SIG-M5 (cell line): ENCODE measurements at places on chromosomes 4 and X.

DNA sequence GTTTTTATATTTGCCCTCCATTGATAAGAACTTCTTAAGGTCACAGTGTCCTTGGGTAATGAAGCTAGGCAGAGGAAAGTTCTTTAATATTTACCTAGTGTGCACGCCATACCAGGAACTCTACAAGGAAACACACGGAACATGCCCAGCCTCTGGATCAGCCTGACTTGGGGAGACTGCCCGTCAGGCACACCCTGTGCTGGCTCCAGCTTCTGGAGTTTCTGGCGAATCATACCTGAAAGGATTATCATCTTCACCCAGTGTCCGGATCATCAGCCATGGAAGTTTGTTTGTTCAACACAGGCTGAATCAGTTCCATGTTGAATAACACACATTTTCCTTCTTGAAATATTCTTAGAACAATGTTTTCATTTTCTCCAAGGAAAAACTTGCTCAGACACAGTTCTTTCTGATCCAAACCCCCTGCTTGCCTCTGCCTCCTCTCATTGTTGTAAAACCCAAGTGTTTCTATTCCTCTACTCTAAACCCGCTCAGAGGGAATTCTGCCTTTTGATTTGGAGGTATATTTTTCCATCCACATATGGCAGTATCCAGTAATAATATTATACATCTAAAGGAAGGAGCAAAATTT lies 176.7 kb downstream of the SHROOM3 start:
- no peak for DNase-seq

GRCh38 chr4:128244379-128244778 lies 43.2 kb downstream of the PGRMC2 start:
- no peak for DNase-seq

DNA sequence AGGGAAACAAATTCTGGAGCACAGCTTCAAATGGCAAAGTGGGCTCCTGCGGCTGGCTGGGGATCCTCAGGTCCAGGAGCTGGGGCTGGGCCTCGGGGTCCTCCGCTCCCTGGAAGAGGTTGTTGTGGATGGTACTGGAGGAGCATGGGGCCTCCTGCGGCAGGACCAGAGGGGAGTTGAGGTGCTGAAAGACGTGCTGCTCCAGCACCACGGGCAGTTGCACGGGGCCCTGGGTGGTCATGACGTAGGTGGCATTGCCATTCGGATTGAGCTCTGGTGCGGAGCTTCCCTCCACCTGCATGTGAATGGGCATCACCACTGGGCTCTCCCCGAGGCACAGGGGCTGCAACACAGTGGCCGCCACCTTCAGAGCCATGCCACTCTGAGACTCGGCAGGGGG lies 59.7 kb downstream of the RAI2 start:
- DNase-seq = no peak

DNA sequence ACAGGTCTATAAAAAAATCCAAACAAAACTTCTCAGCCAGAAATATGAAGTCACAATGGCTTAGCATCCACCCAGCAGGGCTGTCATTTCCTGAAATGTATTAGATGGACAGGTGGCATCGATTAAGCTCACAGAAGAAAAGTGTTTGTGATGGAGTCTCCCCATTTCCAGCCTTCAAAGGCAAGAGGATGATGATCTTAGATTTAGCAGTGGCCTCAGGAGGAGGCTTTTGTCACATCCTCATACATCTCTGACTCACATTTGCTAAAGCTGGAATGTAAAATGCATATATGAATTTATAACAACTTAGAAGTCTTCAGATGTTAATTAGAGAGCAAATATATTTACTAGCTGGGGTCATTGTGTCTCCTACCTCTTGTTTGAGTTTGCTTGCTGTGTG lies 441.9 kb downstream of the SPRY1 start:
- no peak for DNase-seq

DNA sequence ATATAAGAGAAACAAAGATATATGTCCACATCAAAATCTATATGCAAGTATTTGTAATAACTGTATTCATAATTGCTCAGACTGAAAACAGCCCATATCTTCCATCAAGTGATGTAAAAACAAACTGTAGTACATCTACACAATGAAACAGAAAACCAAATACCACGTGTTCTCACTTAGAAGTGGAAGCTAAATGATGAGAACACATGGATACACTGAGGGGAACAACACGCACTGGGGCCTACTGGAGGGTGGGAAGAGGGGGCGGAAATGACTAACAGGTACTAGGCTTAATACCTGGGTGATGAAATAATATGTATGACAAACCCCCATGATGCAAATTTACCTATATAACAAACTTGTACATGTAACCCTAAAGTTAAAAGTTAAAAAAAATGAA lies 42.7 kb downstream of the UBA6 start:
- DNase-seq = no peak

GRCh38 chrX:135185795-135186443 lies 14.7 kb upstream of the CT55 start:
- DNase-seq = no peak

GRCh38 chr4:2394528-2394927 lies 23.9 kb downstream of the ZFYVE28 start:
- no peak for DNase-seq

- DNase-seq = no peak
These were observed 11.4 kb downstream of the ANK2 start for GRCh38 chr4:113060853-113061252.

GRCh38 chr4:15652841-15653240 lies 2.3 kb downstream of the FBXL5 start:
- DNase-seq = no peak

GRCh38 chr4:113908829-113909228 lies 70.6 kb downstream of the ARSJ start:
- DNase-seq = no peak

DNA sequence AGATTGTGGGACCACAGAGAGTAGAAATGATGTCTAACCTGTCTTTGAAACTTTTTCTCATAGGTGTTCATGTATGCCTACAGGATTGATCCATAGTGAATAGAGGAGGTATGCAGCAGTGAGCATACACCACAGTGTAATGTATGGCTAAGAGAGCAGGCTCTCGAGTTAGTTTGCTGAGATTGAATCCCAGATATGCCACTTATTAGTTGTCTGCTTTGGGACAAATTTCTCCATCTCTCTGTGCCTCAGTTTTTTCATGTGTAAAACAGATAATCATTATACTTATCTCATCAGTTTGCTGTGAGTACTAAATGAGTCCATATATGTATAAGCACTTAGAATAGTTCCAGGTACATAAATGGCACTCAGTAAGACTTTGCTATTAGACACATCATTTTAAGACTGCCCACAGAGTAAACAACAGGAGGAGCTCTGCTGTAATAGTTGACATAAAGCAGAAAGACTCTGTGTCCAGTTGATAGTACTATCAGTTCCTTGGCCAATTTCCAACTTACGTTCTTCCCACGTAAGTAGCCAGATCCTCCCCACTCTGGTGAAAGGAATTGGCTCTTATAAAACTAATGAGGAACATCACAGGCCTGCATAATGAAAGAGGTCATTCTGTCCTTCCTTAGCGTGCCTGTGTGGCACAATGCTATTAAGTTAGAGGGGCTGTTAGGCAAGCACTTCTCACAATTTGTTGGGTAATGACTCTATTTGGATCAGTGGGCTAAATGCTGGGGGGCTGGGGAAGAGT lies 20.7 kb upstream of the RNF150 start:
- DNase-seq = no peak

DNA sequence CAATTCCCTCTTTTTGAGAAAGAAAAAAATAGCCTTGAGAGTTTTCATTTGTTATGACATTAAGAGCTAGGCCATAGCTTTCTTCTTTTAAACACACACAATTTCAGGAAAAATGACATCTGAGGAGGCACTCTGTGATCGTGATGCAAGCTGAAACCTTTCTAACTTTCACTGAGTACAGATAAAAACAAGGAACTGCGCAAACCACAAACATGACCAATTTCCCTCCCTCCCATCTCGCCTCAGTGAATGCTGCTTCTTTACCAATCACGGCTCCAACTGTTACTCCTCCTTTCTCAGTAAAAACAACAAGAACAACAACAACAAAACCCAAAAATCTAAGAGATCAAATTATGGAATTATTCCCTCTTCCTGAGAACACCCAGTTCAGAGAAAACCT lies 626.8 kb downstream of the TLL1 start:
- no peak for DNase-seq

GRCh38 chrX:50913520-50913919 lies 3.0 kb downstream of the BMP15 start:
- DNase-seq = no peak

GRCh38 chrX:13212191-13212651 lies 107.6 kb downstream of the ATXN3L start:
- DNase-seq = no peak

GRCh38 chrX:30313322-30313721 lies 4.1 kb upstream of the NR0B1 start:
- DNase-seq = no peak

DNA sequence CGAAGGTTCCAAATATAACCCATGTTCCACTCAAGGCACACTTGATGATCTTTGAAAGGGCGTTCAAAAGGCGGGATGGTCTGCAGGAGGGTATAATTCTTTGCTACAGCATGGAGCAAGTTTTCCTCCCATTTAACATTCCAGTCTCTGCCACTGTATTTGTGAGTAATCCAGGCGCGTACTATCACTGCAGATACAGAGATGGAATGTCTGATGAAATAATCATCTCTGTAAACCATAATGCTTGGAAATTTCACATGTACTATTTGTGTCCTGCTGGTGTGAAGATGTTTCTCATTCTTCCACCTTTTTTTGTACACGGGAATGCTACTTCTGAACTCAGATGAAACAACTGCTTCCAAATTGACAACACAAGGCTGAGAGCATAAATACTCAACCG lies 15.5 kb downstream of the SEL1L3 start:
- no peak for DNase-seq

GRCh38 chrX:20285511-20285910 lies 18.8 kb upstream of the RPS6KA3 start:
- DNase-seq = no peak

DNA sequence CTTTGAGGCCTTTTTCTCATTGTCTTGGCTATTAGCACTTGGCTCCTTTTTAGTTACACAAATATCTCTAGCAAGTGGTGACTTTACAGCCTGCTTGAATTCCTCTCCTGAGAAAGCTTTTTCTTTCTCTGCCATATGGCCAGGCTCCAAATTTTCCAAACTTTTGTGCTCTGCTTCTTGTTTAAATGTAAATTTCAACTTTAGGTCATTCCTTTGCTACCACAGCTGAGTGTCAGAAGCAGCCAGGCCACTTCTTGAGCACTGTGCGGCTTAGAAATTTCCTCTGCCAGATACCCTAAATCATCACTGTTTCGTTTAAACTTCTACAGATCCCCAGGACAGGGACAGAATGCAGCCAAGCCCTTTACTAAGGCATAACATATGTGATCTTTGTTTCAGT lies 222.4 kb downstream of the FBXO8 start:
- DNase-seq = no peak

DNA sequence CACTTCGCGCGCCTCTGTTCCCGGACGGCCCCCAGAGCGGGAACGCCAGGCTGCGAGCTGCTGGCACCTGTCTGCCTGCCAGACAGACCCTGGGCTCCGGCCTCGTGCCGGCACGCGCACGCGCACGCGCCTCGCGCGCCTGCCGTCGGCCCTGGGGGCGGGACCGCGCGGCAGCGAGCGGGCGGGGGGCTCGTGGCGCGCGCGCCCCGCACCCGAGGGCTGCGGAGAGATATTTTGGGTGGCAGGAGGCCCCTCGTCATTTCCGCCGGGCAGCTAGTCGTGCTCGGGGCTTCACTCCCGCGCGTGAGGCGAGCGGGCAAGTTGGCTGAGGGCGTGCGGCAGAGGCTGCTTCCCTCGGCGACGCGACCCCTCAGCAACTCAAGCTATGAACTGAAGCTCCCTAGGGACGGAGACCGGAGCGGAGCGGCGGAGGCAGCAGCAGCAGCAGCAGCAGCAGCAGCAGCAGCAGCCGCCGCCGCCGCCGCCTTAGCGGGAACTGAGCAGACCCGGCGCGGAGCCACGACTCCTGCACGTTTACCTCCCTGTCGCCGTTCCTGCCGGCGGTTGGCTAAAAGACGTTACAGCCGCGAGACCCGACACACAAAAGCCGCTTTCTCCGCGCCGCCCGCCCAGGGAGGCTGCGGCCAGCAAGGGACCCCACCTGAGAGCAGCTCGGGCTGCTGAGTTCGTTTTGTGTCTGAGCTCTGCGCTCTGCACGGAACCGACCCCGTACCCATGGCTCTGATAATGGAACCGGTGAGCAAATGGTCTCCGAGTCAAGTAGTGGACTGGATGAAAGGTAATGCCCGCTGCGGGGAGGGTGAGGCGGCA lies at the start of gene CNKSR2:
Gene CNKSR2, plus strand, starts transcription at position 256 of the 831 bp plus-strand sequence. Its CDS starts 480 bp downstream, at position 736.
- no peak for DNase-seq

- DNase-seq = no peak
These were observed 1.3 kb upstream of the F11 start for GRCh38 chr4:186264660-186265059.

- no peak for DNase-seq
These were observed 117.2 kb downstream of the PDHA2 start for GRCh38 chr4:95957054-95957453.

- no peak for DNase-seq
These were observed 32.3 kb downstream of the C4orf54 start for GRCh38 chr4:99625369-99625768.

DNA sequence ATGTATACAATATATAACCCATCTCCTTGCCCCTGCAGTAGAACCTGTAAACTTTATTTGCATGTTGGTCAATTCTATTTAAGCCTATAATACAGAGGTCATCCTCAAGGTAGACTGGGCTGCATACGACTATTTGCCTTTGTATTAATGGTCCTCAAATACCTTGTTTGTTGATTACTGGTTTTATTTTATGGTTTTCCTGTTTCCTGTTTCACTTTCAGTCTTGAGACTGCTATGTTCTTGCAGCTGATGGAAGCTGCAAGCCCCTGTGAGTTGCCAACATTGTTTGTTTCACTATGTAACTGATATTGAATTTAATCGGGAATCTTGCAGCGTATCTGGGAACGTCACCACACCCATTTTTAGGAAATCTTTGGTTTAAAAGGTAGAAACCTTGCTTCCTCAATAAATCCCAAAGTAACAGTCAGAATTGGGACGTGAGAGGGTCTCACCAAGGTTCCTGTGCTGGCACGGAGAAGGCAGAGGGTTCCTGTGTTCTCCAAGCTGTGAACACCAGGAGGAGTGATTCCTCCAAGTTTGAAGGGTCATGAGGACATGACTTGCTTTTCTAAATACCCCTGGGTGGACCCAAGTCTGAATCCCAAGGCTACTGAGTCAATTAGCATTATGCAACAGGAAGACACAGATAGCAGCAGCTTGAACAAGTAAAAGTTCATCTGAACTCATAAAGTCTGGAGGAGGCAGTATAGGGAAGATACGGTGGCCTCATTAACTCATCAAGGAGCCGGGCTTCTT lies 110.6 kb upstream of the PNPLA4 start:
- no peak for DNase-seq

- DNase-seq = no peak
These were observed 35.1 kb downstream of the FAM114A1 start for GRCh38 chr4:38902695-38903094.

GRCh38 chr4:101970547-101971155 lies 180.1 kb downstream of the BANK1 start:
- DNase-seq = no peak
